ENCODE measurements at places on chromosomes 6 and 20.

DNA sequence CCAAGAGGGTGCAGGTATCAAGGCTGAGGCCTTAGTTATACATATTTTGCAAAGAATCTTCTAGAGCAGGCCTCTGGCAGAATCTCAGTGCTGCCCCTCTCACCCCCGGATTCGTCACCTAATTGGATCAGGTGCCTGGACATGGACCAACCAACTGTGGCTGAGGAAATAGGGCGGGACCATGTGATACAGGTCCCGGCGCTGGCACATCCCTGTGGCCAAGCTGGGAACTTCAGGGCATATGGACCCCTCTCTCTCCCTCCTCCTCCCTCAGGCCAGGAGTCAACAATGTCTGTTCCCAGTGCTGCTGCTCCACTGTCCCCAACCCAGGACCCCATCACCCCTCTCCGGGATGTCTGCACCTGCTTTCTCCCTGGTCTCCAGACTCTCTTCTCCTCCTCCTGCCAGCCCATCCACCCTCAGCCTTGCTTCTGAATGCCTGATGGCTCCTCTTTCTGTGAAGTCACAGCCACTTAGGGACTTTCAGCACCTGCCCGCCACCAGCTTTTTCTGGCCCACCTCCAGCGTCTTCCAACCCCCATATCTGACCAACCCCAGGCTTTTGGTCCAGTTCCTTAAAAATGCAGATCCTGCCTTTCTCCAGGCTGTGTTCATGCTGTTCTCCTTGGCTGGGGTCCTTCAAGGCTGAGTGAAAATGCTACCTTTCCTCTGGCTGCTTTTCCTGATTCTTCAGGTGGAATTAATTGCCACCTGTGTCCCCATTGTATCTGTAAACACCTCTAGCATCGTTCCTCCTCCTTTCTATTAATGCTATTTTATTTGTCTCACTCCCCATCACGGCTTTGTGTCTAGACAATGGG, 19.0 kb upstream of the MLN start:
- no peak for DNase-seq

DNA sequence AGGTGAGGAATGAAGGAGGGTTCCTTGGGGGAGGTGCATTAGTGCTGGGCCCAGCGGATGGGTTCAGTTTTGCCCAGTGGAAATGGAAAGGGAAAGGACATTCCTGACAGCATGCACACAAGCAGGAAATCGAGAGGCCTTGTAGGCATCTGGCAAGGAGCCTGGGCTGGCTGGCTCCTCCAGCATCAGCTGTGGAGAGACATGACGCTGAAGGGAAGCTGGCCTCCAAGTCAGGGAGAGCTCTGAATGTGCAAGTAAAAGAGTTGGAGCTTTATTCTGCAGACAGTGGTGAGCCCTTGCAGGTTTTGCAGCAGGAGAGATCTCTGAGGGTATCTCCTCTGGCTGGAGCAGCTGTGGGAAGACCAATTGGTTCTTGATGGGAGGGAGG, 154.3 kb downstream of the MRPL14 start:
- no peak for DNase-seq

DNA sequence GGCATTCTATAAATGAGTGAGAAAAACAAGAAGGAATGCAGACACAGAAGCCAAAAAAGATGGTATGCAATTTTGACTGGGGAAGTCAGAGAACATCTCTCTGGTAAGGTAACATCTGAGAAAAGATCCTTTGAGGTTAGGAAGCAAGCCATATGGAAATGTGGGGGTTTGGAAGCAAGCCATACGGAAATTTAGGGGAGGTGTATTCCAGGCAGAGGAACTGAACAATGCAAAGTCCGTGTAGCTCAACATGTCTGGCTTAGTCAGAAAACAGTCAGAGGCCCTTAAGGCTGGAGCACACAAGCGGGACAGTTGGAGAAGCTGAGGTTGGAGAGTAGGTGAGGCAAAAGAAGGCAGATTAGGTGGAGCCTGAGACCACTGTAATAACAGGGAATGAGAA, 35.3 kb downstream of the RALGAPA2 start:
- no peak for DNase-seq

GRCh38 chr20:45918182-45918737, 6.3 kb upstream of the PLTP start:
- no peak for DNase-seq

DNA sequence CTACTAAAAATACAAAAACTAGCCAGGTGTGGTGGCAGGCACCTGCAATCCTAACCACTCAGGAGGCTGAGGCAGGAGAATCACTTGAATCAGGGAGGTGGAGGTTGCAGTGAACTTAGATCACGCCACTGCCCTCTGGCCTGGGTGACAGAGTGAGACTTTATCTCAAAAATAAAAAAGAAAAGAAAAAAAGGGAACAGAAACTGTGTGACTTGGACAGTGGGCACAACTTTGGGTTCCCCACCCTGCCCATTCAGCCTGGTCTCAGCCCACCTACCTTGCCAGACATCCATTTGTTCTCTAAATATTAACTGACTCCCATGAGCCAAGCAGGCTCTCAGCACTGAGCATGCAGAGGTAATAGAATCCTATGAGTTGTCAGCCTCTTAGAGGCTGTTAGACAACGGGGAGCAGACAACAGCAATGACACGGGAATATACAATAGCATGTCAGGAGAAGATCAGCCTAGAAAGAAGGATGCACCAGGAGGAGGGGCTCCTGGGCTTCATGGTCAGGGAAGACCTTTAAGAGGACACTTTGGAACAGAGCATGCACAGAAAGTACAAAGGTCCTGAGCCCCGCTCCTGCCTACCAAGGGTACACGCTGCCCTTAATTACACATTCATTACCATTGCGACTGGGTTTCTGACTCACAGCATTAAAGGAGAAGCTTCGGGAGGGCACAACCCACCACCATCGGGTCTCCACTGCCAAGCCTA, 20.0 kb downstream of the FAM209B start:
- DNase-seq: no peak

DNA sequence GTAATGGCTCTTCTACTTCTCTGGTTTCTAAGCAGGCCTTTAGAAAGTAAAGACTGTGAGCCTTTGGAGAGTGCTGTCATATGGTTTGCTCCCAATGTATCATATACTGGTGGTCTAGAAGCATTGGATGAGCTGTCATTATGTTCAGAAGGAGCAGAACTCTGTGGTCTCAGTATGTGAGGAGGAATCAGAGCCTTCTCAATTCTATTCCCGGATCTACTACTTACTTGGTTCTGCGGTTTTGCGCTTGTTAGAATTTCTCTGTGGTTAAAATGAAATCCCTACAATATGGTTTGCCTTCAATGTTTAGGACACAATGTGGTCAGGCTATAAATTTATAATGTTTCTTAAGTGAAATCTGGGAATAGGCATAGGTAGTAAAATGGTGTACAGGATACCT, 64.6 kb downstream of the RWDD2A start:
- DNase-seq: no peak

DNA sequence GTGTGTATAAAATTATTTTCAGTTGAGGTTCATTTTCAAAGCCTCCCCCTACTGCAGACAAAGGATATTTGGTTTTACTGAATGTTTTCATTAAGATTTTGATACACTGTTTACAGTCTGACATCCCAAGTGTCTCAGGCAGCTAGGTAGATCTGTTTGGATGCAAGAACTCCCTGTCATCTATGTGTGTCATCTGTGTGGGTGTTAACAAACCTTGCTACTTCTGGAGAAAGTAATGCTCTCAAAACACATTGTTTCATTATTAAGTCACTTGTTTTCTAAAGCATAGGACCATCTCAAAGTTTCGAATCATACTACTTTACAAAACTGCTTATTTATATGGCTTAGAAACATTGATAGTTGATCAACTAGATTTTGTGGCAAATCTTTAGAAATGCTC, 114.5 kb upstream of the TMEM170B start:
- DNase-seq: no peak

GRCh38 chr6:21402368-21402767, 191.2 kb upstream of the SOX4 start:
- no peak for DNase-seq

DNA sequence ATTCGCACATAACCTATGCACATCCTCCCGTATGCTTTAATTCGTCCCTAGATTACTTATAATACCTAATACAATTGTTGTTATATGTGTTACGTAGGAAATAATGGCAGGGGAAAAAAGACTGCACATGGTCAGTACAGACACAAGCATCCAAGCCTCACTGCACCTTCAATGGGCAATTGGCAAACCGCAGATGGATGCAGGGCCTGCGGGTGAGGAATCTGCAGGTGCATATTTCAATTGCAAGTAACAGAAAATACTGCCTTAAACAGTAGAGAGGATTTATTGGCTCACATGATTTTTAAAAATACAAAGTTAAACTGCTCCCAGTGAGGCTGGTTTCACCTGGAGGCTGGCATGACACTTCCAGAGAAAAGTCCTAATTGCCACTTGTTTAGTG, 142.1 kb upstream of the MLN start:
- no peak for DNase-seq

- no peak for DNase-seq
These were observed 1.9 kb upstream of the POU3F2 start for GRCh38 chr6:98832284-98833056.

DNA sequence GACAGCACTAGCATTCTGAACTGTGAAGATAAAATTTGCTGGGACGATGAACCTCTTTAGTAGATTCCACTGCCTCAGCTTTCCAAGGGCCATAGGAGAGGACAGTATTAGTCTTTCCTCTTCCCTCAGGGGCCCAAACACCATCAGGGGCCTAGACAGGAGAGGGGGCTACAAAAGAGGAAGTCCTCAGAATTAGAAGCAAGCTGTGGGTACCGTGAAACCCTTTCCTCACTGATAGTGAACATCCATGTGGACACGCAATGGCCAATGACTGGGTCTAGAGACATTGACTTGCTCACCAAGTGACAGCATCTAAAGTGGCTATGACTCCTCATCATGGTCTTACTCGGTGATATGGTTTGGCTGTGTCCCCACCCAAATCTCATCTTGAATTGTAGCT, 68.1 kb upstream of the UST start:
- no peak for DNase-seq

GRCh38 chr6:12295558-12296254, 5.5 kb downstream of the EDN1 start:
- no peak for DNase-seq

DNA sequence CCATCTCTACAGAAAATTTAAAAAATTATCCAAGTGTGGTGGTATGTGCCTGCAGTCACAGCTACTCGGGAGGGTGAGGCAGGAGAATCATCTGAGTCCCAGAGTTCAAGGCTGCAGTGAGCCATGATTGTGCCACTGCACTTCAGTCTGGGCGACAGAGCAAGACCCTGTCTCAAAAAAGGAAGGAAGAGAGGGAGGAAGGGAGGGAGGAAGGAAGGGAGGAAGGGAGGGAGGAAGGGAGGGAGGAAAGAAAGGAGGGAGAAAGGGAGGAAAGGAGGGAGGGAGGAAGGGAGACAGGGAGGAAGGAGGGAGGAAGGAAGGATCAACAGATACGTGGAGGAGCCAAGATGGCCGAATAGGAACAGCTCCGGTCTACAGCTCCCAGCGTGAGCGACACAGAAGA, 90.1 kb downstream of the ZNF217 start:
- DNase-seq: no peak

- DNase-seq: no peak
These were observed 26.2 kb upstream of the PNPLA1 start for GRCh38 chr6:36243562-36244212.

- no peak for DNase-seq
These were observed 78.9 kb upstream of the HEY2 start for GRCh38 chr6:125670568-125670967.

- DNase-seq: no peak
These were observed 1.5 kb downstream of the LRRC73 start for GRCh38 chr6:43508481-43509141.

DNA sequence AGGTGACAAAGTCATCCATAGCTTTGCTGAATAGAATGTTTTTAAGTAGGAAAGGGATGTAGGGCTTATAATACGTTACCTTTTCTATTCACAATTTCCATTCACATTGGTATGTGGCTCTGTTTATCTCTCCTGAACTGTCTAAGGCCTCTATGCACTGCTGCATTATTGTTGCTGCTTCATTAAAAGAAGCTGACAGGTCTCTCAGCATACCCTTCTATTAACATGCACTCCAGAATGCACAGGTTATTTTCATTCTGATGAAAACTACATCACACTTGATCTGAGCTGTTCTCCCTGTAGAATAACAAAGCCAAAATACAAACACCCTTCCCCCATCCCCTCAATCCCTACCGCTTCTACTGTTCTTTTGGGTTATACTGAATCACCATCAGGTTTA, 399.3 kb downstream of the TBC1D32 start:
- DNase-seq: no peak

GRCh38 chr6:137880746-137881521, 13.9 kb downstream of the TNFAIP3 start:
- DNase-seq: no peak

DNA sequence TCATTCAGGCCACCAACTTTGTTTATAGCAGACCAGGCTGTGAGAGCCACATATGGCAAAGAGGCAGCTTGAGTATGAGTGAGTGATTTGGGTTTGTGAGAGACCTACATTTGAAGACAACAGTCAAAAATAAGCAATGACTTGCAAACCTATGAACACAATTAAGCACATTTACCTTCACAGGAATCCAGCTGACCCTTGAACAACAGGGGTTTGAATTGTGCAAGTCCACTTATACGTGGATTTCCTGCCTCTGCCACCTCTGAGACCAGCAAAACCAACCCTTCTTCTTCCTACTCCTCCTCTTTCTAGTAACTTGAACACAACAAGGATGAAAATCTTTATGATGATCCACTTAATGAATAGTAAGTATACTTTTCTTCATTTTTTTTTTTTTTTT, 10.1 kb downstream of the RTN4IP1 start:
- DNase-seq: no peak

DNA sequence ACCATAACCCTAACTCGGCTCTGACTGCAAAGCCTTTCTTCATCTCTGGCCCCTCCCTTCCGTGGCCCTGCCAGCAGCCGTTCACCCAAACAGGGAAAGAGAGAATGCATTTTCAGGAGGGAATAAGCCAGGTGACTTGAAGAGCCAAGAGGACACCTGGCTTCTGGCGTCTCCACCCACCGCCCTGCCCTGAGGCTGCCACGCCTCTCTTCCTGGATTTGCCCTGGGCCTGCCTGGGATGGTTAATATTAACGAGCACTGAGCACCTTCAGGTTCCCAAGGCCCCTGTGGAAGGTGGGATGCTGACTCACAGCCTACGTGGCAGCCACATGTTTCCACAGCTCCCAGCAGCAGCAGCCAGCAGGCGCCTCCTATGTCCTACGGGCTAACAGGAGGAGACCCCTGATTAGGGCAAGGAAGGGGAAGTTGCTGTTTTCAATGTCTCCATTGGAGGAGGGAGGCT, 138.0 kb upstream of the RREB1 start:
- DNase-seq: no peak

DNA sequence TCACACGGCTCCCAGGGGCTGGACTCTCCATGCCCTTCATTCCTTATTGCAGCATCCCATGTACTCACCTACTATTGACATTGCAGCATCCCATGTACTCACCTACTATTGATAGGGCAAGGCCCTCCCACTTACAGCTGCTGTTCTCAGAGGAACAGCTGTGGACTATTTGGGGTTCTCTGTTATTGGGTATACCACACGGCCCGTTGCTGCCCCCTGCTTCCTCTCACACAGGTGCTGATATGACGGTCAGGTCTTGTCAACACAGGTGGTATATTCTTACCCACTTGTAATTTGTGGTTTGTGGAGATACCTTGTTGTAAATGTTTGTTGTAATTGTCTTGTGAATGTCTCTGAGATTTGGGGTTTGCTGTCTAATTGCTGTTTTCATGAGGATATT, 18.8 kb downstream of the ALDH5A1 start:
- no peak for DNase-seq

Measured in activated T-cell treated with anti-CD3 and anti-CD28 coated beads for 1 hour (primary cell).